Thyroid gland (tissue), 4 donors: ENCODE measurements at places on chromosomes 7 and 10. TPM values are rescaled to one million over a fixed set of nuclear protein-coding genes. Genes with fewer than 3 reads are reported as not detected.

TAF5 gene
- total RNA-seq, result 6.7 TPM

ACHE gene
- total RNA-seq, result 1.6 TPM

HOXA4 gene
- 1.2 TPM for total RNA-seq

CYP3A7 gene
- total RNA-seq, result not detected

CALHM3 gene
- not detected for total RNA-seq

IL6 gene
- 3.7 TPM for total RNA-seq

TFPI2 gene
- 0.56 TPM for total RNA-seq

TRPV6 gene
- total RNA-seq, result 1.6 TPM

CRYGN gene
- total RNA-seq, result 45.5 TPM

GRCh38 chr7:80563561-80564327, 51.9 kb upstream of the GNAT3 start:
- no peak overlapping the region for H3K4me3 ChIP-seq
- no peak for DNase-seq
- H3K4me1 ChIP-seq, result no peaks in the 10 kb centered on the region
- no peaks in the 10 kb centered on the region for H3K27me3 ChIP-seq
- no peak overlapping the region for H3K27ac ChIP-seq
- no peaks in the 10 kb centered on the region for H3K36me3 ChIP-seq

GRCh38 chr7:117975476-117975875, 102.2 kb upstream of the CTTNBP2 start:
- no peaks in the 10 kb centered on the region for H3K36me3 ChIP-seq
- no peaks in the 10 kb centered on the region for H3K4me1 ChIP-seq
- no peaks in the 10 kb centered on the region for H3K27me3 ChIP-seq
- H3K4me3 ChIP-seq, result no peak overlapping the region
- DNase-seq, result no peak

DNA sequence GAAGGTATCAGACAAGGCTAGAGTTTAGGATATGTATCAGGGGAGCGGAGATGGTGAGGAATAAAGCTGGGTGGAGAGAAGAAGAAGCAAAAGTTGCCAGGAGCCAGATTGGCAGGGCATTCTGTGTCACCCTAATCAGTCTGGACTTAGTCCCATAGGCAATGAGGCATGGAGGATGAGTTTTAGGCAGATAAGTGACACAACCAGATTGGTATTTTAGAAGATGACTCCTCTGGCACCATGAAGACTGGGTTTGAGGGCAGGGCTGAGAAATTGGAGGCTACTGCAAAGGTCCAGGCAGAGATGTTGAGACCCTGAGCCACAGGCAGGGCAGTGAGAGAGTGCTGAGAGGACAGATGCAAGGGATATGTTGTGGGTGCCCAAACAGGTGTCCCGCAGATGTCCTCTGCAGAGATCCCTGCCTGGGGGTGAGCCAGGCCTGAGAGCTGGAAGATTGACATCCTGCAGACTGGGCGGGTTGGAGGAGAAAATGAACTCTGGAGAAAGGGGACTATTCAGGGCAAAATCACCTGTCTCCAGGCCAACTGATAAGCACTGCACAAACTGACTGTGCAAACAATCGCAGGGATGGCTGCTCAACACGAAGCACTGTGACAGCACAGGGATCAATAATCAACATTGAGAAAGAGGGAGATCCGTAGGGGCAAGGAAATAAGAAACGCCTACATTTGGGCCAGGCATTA, 11.9 kb upstream of the HABP2 start:
- peaks cover 11% of the 10 kb centered on the region for H3K4me1 ChIP-seq
- H3K4me3 ChIP-seq, result no peak overlapping the region
- H3K27ac ChIP-seq, result no peak overlapping the region
- no peak for DNase-seq
- no peaks in the 10 kb centered on the region for H3K36me3 ChIP-seq
- no peaks in the 10 kb centered on the region for H3K27me3 ChIP-seq

DNA sequence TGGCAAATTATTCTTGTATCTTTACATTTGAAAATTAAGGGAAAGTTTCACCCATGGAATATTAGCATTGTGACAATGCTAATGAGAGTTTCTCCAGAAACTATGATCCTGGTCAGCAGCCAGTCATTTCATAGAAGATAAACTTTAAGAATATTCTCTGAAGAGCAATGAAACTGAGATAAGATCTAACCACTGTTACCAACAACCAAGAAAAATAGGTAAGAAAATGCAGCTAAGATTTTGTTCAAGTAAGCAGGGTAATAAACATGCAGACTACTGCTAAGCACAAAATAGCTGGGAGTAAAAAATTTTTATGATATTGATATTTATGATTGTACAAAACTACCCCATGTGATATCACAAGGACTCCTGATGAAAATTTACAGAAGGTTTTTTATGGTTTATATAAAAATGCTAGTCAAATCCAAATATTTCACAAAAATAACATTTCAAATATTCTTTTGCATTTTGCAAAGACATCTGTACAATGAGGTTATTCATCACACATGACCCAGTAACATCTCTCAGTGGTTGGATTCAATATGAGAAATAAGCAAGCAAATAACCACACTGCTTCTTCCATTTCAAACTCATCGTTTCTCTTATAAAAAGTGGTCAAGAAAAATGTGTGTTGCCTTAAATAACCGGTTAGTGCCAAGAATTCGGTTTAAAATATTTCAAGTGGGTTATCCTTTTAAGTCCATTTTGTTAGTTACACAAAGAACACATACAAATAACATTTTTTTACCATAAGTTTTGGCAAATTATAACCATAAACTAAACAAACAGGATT, 251.6 kb downstream of the DIP2C start:
- no peak for DNase-seq
- H3K27me3 ChIP-seq, result no peaks in the 10 kb centered on the region
- H3K36me3 ChIP-seq, result no peaks in the 10 kb centered on the region
- no peak overlapping the region for H3K27ac ChIP-seq

- no peak for DNase-seq
- H3K27ac ChIP-seq, result no peak overlapping the region
- H3K4me3 ChIP-seq, result no peak overlapping the region
Measured at GRCh38 chr10:76033457-76034196, 602.2 kb downstream of the LRMDA start.

DNA sequence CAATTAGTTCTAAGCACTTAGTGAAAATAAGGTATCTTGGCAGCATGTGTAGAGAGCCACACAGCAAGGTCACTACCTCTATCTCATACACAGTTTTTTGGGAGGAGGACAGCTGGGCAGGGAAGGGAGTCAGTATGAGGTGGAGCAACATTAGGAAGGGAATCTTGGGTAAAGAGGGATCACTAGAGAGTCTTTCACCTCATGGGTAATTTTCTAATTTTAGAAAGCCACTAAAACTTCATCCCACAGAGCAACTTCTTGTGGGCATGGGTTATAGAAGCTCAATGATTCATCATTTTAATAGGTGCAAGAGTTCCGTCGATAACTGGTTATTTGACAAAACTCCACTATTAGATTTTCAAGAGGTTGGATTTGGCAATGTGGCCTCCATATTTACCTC, 2.5 kb downstream of the NRAP start:
- H3K4me1 ChIP-seq, result no peaks in the 10 kb centered on the region
- DNase-seq, result no peak
- no peaks in the 10 kb centered on the region for H3K36me3 ChIP-seq
- H3K27me3 ChIP-seq, result no peaks in the 10 kb centered on the region
- H3K4me3 ChIP-seq, result no peak overlapping the region
- no peak overlapping the region for H3K27ac ChIP-seq

DNA sequence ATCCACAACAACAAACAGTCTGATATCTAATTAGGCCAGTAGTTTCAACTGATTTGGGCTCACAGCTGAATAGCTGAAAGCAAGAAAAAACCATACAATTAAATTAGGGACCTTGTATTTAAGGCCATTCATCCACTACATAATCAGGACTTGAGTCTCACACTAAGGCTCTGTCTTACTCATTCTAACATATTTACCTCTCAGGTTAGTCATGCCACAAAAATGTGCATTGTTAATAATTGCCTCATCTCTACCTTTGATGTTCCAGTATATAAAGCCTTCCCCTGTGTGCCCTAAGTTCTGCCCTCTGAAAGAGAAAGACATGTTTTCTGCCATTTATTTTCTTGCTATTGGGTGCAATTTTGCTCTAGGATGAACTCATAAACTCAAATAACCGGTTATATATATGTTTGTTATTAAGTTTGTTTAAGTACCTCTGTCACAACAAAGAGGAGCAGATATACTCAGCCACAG, 5.3 kb upstream of the C1GALT1 start:
- H3K4me1 ChIP-seq, result no peaks in the 10 kb centered on the region
- no peak overlapping the region for H3K27ac ChIP-seq
- no peaks in the 10 kb centered on the region for H3K27me3 ChIP-seq
- DNase-seq, result no peak
- no peak overlapping the region for H3K4me3 ChIP-seq
- no peaks in the 10 kb centered on the region for H3K36me3 ChIP-seq

- no peaks in the 10 kb centered on the region for H3K4me1 ChIP-seq
- DNase-seq, result no peak
- H3K4me3 ChIP-seq, result no peak overlapping the region
- H3K27ac ChIP-seq, result no peak overlapping the region
- no peaks in the 10 kb centered on the region for H3K27me3 ChIP-seq
Measured at GRCh38 chr10:4473977-4474376, 352.0 kb upstream of the AKR1E2 start.

DNA sequence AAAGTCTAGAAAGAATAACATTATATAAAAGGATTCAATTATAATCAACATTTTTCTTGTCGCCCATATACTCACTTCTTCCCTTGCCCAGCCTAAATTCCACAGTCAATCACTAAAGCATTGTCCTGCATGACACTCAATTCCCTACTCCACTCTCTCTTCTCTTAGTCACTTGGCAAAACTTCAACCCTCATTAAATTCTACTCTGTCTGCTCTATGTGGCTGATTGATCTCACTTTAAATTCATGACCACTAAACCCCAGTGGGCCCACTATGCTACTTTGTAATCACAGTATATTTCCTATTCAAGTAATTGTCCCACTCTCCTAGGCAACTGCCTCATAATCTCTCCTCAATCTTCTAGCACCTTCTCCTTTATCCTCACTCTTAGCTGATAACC, 54.1 kb downstream of the MTERF1 start:
- H3K27ac ChIP-seq, result no peak overlapping the region
- no peaks in the 10 kb centered on the region for H3K4me1 ChIP-seq
- H3K27me3 ChIP-seq, result no peaks in the 10 kb centered on the region
- H3K36me3 ChIP-seq, result no peaks in the 10 kb centered on the region
- H3K4me3 ChIP-seq, result no peak overlapping the region

DNA sequence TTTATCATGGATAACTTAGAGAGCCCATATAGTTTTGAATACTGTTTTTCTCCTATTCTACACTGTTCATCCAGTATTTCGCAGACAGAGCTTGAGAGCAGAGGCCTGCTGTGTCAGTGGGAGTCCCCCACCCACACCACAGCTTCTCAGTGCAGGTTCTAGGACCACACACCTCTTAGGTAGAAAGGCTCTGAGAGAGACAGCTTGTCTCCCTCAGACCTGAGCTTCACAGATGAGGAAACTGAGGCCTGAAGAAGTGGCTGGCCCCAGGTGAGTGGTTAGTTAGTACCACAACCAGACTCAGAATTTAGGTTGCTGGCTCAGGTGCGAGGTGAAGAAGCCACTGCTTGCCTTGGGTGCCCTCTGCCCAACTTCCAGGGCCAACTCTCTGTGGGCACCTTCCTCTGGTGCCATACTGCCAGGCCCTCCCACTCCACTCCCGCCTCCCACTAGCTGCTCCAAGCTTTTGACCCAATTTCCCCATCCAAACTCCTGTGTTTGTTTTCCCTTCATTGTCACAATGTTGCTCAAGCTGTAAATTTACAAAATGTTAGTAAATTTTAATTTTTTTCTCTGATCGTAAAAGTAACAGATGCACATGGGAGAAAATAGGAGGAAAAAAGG, 7.6 kb upstream of the HILPDA start:
- H3K27me3 ChIP-seq, result no peaks in the 10 kb centered on the region
- H3K36me3 ChIP-seq, result no peaks in the 10 kb centered on the region
- no peak overlapping the region for H3K4me3 ChIP-seq
- no peaks in the 10 kb centered on the region for H3K4me1 ChIP-seq

- no peak for DNase-seq
- no peak overlapping the region for H3K27ac ChIP-seq
- no peak overlapping the region for H3K4me3 ChIP-seq
- no peaks in the 10 kb centered on the region for H3K27me3 ChIP-seq
- no peaks in the 10 kb centered on the region for H3K36me3 ChIP-seq
Measured at GRCh38 chr10:28130267-28130666, 131.4 kb upstream of the ODAD2 start.

DNA sequence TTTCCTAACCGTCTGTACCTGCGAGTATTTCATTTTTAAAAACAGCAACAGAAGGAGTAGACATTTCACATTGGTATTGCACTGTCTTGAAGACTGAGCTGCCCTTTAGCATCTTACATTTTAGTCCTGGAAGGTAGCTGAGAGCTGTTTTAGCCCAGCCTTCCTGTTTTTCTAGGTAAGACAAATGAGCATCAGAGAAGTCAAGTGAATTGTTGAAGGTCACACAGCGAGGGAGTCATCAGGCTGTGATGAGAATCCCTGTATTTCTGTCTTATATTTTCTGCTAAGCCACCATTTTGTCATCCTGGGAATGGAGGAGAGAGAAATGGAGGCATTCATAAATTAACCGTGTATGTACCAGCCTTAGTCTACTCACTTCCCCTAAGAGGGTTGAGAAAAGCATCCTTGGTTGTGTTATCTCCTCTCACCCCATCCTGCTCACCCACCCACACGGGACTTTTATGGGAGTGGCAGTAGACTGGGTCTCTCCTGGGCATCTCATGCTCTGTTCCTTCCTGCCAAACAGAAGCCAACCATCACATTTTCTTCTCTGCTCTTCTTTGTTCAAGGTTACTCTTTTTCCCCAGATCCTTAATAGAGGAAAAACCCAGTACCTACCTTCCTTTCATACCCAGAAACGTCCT, 8.5 kb downstream of the RBM20 start:
- H3K4me3 ChIP-seq, result no peak overlapping the region
- no peak overlapping the region for H3K27ac ChIP-seq
- no peak for DNase-seq

DNA sequence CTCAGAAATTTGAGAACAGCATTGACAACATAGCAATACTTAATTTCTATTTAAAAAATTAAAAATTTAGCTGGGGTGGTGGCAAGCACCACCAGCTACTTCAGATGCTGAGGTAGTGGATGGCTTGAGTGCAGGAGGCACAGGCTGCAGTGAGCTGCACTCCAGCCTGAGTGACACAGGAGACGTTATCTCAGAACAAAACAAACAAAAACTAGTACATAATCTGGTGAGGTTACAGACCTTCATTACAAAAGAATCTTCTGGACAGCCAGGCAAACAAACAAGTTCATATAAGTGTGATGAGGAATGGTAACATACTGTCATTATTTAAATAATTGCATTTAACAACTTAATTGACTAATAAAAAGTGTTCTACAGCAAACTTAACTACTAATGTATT, 77.0 kb upstream of the OIT3 start:
- no peaks in the 10 kb centered on the region for H3K36me3 ChIP-seq
- no peak overlapping the region for H3K27ac ChIP-seq
- DNase-seq, result no peak
- H3K4me3 ChIP-seq, result no peak overlapping the region
